ENCODE measurements at places on chromosomes 6 and 20. TPM values are rescaled to one million over a fixed set of nuclear protein-coding genes. Genes with fewer than 3 reads are reported as not detected.

The VSTM2L gene
- total RNA-seq: 0.16 TPM

The CFAP61 gene
- total RNA-seq: not detected

The LAMA5 gene
- total RNA-seq: 1,050 TPM

The PTPRK gene
- 94.4 TPM for total RNA-seq

The QKI gene
- total RNA-seq: 117 TPM

The CDSN gene
- total RNA-seq: not detected

The GPR6 gene
- not detected for total RNA-seq

The KCNQ5 gene
- 0.07 TPM for total RNA-seq

DNA sequence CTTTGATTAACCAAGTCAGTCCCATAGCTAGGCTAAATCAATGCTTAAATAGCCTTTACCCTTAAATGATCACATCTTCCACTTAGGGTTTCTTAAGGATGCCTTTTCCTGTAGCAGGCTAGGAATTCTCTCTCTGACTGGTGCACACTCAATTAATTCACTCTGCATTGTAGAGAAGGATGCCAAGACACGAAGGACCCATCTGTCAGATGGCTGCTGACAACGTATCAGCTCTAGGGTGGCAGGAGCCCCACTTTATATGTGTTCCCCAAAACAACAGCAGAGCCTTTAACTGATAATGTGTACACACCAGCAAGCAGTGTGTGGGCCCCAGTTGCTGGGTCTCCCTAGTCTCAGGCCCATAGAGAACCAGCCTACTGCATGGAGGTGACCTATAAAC lies 13.3 kb downstream of the GNAS start:
- DNase-seq: no peak

GRCh38 chr6:70423189-70424134 lies 10.2 kb downstream of the FAM135A start:
- DNase-seq: no peak

DNA sequence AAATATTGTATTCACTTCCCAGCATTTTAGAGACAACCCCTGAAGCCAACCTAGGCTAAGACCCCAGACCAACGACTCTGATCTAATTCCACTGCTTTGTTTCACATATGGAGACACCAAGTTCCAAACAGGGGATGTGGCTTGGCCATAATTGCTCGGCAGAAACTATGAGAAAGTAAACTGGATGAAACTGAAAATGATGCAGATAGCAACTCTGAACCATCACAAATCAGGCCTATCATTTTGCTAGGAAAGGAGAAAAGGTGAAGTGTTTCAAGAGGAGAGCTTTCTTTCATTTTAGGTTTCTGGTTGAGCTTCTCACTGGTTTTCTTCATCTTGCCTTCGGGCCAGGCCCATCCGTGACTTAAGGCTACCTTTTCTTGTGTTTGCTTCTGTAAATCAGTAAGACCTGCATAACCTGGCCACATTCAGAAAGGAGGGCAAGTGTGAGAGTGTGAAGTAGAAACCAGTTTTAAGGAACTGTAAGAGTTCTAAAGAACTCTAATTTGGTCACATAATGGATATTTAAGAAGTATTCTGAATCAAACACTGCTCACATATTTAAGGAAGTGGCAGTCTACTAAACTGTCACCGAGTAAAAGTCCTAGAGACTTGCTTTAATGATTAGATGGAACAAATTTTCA lies 105.8 kb downstream of the BACH2 start:
- no peak for DNase-seq

GRCh38 chr6:48183811-48184605 lies 73.0 kb upstream of the PTCHD4 start:
- no peak for DNase-seq

DNA sequence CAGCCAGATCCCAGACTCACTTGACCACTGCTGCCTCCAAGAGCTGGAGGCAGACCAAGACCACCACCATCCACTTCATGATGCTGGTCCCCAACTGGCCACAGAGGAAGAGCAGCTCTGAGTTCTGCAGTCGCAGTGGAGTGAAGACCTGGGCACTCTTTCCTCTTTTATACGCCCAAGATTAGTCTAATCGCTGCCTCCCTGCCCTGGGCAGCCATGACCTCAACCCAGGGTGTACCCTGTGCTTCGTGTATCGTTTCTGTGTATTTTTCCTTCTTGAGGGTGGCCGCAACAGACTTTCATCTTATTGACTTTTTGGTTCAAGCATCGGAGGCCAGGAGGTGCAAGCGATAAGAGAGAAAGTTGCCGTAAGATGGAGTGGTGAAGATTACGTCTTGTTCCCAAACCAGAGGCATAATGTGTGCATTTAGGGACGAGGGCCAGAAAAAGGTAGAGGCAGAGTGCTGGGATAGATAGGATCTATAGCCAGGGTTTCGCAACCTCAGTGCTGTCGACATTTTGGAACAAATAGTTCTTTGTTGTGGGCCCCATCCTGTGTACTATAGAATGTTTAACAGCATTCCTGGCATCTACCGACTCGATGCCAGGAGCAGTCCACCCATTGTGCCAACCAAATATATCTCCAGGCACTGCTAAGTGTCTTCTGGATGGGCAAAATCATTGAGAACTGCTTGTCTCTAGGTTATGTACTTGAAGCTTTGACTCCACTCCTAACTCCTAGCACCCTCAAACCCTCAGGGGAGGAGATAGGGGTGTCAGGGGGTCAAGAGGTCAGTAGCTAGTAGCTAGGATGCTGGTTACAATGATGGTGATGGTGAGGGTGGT lies at the start of gene PGC:
TSS of gene PGC (minus strand) at position 142 of the 846 bp plus-strand sequence. CDS start at position 79, 63 bp downstream.
- no peak for DNase-seq

GRCh38 chr6:79494841-79495240 lies 42.4 kb downstream of the LCA5 start:
- DNase-seq: no peak

- no peak for DNase-seq
Observed at GRCh38 chr6:97666889-97667288, 383.9 kb upstream of the MMS22L start.

DNA sequence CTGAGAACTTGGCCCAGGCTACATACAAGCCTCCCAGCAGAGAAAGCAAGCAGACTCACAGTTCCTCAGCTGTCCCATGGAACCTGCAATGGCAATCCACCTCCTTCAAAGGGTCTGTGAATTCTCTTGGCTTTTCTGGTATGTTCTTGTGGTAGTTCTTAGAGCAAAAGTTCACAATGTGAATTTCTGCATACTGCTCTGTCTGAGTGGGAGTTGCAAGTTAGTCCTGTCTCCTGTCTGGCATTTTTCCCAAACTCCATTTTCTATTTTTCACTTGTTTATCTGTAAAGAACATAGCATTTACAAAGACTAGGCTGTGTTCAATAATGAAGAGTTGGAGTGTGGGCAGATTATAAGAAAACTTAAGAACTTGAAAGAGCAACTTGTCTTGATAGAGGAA lies 269.9 kb downstream of the BCKDHB start:
- no peak for DNase-seq

- no peak for DNase-seq
Observed at GRCh38 chr20:35772563-35773058, 796 bp downstream of the PHF20 start.

Data from Caco-2 (cell line).